Pancreas (tissue), 10 donors: ENCODE measurements at places on chromosomes 12 and 14. TPM values are rescaled to one million over a fixed set of nuclear protein-coding genes. Genes with fewer than 3 reads are reported as not detected.

KRT82 gene
- polyA plus RNA-seq, result not detected

ARMH4 gene
- 0.89 TPM for polyA plus RNA-seq

ITGB7 gene
- 1.6 TPM for polyA plus RNA-seq

RILPL1 gene
- 8.8 TPM for polyA plus RNA-seq

SMIM41 gene
- 0.19 TPM for polyA plus RNA-seq

KRAS gene
- polyA plus RNA-seq, result 3.1 TPM

AKAP3 gene
- 0.87 TPM for polyA plus RNA-seq

LTB4R2 gene
- 0.73 TPM for polyA plus RNA-seq

TPPP2 gene
- 0.59 TPM for polyA plus RNA-seq

SLC25A47 gene
- polyA plus RNA-seq, result 0.11 TPM

KRT2 gene
- polyA plus RNA-seq, result not detected

NCKAP5L gene
- polyA plus RNA-seq, result 9.8 TPM

JDP2 gene
- polyA plus RNA-seq, result 13.1 TPM

ANP32D gene
- polyA plus RNA-seq, result not detected

LUM gene
- polyA plus RNA-seq, result 22.4 TPM

TMEM30B gene
- polyA plus RNA-seq, result 18.9 TPM

CNTN1 gene
- polyA plus RNA-seq, result 1.5 TPM

TMEM121 gene
- 2.5 TPM for polyA plus RNA-seq

ZNF385A gene
- 2.8 TPM for polyA plus RNA-seq

SCARB1 gene
- 11.7 TPM for polyA plus RNA-seq

HOXC6 gene
- polyA plus RNA-seq, result 0.34 TPM

ATL1 gene
- polyA plus RNA-seq, result 1.3 TPM

LHX5 gene
- polyA plus RNA-seq, result not detected

MEG3 gene
- polyA plus RNA-seq, result 1,023 TPM

CCDC197 gene
- polyA plus RNA-seq, result not detected

SLC17A8 gene
- polyA plus RNA-seq, result not detected

CIROP gene
- polyA plus RNA-seq, result not detected
